CD4-positive, alpha-beta T cell treated with Interleukin-12 subunit alpha and Interleukin-12 subunit beta, for 1 hour (primary cell): ENCODE measurements at places on chromosomes 7 and 10.

DNA sequence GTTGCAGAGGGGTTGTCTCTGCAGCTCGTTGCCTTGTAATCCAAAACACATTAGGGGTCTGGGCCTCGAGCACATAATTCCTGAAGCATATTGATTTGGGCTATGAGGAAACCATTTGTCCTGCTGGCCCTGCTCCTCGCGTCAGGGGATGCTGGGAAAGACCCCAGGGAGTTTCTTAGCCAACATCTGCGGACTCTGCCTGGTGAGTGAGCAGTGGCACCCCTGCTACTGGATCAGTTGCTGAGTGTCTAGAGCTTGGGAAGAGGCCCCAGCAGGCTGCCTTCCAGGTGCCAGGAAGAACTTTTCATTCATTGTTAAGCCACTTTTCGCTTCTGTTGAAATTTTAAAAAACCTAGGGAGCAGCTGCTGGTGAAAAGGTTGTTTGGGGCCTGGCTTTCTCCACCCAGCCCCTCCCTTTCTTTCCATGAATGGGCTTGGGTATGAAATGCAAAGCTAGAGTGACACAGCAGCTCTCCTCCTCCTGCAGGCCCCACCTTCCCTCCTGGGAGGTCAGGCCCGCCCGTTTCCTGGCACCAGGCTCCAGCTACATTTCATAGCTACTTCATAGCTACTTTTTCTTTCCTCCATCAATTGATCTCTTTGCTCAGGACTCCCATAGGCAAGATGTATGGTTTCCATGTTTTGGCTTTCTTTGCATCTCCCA, 26.8 kb downstream of the TACR2 start:
- DNase-seq, result no peak

DNA sequence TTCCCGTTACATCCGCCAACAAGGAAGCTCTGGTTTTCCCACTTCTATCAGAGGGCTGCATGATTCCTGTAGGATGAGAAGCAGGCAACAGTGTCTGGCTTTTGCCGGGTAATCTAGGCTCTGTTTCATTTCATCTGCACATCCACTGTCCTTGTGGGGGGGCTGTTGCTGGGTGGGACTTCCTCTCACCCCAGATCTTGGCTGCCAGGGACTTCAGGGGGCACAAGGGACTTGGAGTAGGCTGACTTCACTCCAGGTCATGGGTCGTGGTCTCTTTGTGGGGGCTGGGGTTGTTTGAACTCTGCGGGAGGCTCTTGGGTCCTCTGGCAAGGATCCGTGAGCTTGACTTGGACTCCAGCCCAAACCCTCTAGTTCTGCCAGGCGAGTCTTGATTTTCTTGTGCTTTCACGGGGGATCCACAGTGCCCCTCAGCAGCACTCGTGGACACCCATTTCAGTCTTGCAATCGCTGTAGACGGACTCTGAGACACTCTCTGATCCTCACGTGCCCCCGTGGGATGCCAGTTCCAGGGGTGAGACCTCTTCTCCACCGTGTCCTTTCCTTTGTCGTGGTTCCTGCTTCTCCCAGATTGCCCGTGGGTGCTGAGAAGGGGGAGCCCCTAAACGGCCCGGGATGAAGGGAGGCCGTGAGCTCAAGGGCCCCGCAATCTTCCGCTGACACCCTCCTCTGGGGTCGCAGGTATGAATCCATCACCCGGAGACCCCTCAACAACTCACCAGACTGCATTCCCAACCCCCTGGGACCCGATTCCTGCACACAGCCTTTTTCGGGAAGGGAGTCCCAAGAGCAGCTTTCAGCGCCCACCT, 21.4 kb upstream of the ZNF273 start:
- DNase-seq, result no peak

GRCh38 chr7:4791101-4791737, 15.8 kb downstream of the AP5Z1 start:
- DNase-seq, result no peak

DNA sequence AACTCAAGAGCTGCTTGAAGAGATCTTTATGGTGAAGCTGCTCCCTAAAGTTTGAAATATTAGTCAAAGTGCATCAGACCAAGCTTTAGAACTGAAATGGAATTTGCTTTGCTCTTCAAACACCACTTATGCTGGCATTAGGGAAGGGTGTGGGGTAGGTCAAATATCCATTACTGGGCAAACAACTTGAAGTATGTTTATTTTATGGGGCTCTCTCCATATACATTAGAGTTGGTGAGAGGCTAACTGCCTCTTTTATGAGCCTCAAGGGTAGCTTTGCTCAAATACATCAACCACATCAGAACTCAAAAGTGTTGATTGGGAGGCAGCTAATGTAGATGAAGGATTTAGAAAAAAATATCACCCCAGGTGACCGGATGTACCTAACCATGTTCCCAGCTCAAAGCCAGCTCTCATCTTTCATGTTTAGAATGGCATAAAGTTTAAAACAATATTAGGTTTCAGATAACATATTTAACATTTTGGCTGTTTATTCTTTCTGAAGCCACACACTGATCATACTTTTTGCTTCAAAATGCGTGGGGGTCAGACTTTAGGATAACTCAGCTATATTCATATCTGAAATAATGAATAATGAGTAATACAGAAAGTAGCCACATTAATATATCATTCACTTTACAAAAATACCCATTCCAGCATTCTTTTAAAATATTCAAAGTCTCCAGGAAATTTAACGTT, 318.6 kb downstream of the PTEN start:
- no peak for DNase-seq

DNA sequence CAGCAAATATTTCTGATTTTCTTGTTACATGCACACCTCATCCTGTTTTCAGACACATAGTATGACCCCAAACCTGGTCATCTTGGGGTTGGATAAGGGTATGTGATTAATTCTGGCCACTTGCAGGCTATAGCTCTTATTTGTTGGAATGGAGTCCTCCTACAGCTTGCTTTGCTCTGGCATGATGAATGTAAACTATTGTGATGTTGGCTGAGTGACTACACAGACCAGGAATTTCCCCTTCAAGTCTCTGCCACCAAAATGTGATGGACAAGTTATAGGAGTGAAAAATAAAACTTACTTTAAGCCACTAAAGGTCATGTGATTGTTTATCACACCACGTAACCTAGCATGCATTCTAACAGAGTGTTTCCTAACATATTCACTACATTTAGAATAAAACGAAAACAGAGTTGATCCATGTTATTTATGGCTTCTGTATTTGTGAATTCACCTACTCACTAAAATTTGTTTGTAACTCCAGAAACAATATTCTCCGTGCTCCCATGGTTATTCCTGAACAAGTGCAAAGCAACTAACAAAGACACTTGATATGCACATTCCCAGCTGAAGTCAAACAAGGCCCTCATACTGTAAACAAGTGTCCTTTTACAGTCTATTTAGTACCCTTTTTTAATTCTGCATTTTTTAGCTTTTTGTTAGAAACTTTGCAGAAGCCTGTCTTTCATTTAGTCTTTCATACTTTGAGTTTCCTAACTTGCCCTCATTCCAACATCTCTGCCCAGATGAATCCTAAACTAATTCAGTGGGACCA, 599.2 kb upstream of the PCDH15 start:
- no peak for DNase-seq

DNA sequence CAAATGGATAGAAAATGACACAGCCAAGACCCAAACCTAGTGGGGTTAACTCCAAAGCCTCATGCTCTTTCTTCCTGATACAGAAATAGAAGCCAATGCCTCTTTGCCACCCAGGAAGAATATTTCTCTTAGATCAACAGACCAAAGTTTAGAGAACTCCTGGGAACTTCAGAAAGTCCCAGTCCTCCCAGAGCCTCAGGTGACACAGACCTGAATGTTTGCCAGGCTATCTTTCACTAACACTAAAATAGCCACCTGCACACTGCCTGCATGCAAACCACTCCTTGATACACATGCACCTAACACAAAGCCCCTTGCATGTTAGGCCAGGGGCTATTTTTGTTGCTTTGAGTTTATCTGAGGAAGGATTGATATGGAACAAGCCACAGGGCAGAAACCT, 27.7 kb downstream of the LSM5 start:
- DNase-seq, result no peak

DNA sequence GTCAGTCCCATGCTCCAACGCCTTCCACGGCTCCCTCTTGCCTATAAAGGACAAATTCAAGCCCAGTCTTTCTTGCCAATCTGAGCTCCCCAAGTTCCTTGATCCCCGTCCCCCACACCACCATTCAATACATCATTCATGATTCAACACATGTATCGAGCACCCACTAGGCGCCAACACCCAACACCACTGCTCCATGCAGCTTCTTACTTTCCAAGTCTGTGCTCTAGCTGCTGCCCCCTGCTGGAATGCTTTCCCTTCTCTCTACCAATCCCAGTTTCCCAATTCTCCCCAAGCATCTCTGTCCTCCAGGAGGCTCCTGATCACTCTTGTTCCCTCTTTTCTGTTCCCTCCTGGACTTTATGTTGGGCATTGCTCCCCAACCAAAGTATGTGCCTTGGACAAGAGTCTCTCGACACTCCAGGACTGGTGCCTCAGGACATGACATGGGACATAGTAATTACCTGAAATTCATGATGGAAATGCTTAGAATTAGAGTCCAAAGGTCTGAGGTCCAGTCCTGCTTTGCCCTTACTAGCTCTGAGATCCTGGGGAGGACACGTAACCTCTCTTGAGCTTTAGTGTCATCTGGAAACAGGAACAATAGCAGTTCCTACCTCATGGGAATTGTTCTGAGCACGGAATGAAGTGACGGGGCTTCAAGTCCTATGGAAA, 172.7 kb downstream of the NEURL1 start:
- no peak for DNase-seq
